ENCODE measurements at places on chromosomes 4 and X. TPM values are rescaled to one million over a fixed set of nuclear protein-coding genes. Genes with fewer than 3 reads are reported as not detected.

- no peaks in the 10 kb centered on the region for H3K27me3 ChIP-seq
- DNase-seq: no peak
- no peaks in the 10 kb centered on the region for H3K36me3 ChIP-seq
- H3K27ac ChIP-seq: no peak overlapping the region
These were observed 18.1 kb downstream of the CD40LG start for GRCh38 chrX:136666088-136666487.

DNA sequence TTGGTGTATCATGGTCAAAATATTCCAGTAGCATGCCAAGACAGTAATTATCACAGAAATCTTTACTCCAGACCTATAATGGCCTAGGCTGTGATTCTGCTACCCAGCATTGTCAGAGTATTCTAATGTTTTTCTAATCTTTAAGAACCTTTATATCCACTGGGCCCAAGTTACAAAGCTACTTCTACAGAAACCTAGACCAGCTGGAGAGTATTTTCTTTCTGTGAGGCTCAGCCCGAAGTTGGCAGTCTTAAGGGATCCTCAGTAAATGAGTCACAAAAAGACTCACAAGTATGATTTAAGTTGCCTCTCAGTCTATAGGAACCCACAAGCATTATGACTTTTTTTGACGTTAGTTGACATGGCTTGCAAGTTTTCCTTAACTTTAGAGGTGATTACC, 638.5 kb upstream of the FAM241A start:
- no peak overlapping the region for H3K4me3 ChIP-seq
- DNase-seq: no peak
- no peaks in the 10 kb centered on the region for H3K36me3 ChIP-seq
- no peaks in the 10 kb centered on the region for H3K4me1 ChIP-seq

DNA sequence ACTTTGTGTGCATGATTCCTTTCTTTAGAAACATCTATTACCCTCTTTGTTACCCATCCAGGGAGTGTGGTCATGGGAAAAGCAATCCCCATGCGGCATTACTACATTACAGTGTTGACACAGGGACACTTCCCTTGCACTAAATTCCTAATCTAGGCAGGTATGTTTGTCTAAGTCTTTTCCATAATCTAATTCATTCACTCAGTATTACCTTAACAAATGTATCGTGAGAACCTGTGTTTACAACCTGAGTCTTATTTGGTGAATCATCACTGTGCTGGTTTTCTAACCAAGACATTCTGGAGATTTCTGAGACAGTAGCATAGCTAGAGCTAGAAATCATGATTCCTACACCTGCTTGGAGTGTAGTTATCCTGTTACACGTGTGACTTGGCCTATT, 326.8 kb downstream of the BMPR1B start:
- H3K4me3 ChIP-seq: no peak overlapping the region
- DNase-seq: no peak
- H3K27ac ChIP-seq: no peak overlapping the region
- no peaks in the 10 kb centered on the region for H3K4me1 ChIP-seq
- no peaks in the 10 kb centered on the region for H3K27me3 ChIP-seq

DNA sequence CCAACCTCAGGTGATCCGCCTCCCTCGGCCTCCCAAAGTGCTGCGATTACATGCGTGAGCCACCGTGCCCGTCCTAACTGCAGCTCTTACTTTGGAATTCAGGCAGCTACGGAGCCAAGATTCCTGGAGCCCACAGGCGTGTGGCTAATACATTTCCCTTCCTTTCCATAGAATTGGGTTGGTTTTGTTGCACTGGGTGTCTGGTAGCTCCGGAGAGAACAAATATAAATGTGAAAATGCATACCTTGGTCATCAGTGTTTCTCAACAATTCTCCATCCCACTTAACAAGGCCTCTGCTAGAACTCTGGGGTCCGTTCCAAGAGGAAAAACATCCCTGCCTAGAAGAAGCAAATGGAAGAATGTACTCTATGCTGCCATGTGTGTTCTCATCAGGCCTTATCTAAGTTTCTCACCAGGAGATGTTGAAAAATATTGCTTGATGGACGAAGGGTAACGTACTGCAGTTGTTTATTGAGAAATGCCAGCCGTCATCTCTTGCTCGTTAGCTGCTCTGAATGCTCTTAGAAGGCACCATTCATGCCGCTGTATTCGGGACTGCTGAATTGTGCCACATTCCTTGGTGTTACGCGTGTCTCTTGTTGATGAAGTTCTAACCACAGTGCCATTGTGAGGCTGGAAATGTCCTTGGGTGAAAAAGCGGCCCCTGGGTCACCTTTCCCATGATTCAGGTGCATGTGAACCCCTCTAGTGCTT, 50.5 kb upstream of the CD99 start:
- H3K4me1 ChIP-seq: no peaks in the 10 kb centered on the region
- H3K27ac ChIP-seq: no peak overlapping the region
- no peaks in the 10 kb centered on the region for H3K27me3 ChIP-seq
- H3K4me3 ChIP-seq: no peak overlapping the region
- no peak for DNase-seq
- no peaks in the 10 kb centered on the region for H3K36me3 ChIP-seq

DNA sequence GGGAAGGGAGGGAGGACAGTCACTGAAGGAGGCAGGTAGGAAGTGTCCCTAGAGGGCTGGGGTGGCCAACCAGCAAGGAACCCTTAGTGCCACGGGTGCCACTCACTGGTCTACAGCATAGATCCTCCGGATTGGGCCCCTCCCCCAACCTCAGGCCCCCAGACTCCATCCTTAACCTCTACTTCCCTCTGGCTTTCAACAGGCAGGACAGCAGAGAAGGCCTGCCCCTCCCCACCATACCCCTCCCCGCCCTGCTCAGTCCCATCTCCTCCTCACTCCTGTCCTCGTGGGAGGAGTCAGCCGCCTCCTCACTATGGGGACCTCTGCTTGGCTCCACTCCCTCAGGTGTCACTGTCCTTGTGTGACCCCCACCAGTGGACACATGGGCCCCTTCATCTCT, 77.7 kb upstream of the PSAPL1 start:
- H3K36me3 ChIP-seq: no peaks in the 10 kb centered on the region
- H3K4me1 ChIP-seq: peaks cover 19% of the 10 kb centered on the region
- no peak overlapping the region for H3K4me3 ChIP-seq
- no peak overlapping the region for H3K27ac ChIP-seq
- no peaks in the 10 kb centered on the region for H3K27me3 ChIP-seq
- no peak for DNase-seq

GRCh38 chrX:22803353-22803752, 196.4 kb upstream of the DDX53 start:
- H3K36me3 ChIP-seq: no peaks in the 10 kb centered on the region
- H3K4me3 ChIP-seq: no peak overlapping the region
- no peak overlapping the region for H3K27ac ChIP-seq
- DNase-seq: no peak
- no peaks in the 10 kb centered on the region for H3K27me3 ChIP-seq
- H3K4me1 ChIP-seq: no peaks in the 10 kb centered on the region

DNA sequence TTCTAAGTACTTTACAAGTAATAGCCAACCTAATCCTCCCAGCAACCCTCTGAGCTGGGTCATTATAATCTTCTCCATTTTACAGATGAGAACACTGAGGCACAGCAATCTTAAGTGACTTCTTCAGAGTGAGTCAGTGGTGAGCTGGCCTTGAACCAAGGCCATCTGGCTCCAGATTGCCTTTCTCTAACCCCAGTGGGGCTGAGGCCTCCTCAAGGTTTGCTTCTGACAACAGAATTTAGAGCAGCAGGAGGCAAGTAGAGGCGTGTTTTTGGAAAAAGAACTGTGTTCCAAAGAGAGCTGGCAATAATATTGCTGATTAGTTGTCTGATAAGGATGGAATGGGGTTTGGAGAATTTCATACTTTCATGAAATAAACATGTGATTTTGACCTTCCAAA, 41.2 kb downstream of the PIR start:
- no peak for DNase-seq
- H3K4me3 ChIP-seq: no peak overlapping the region
- H3K4me1 ChIP-seq: peaks cover 40% of the 10 kb centered on the region
- H3K27me3 ChIP-seq: no peaks in the 10 kb centered on the region

DNA sequence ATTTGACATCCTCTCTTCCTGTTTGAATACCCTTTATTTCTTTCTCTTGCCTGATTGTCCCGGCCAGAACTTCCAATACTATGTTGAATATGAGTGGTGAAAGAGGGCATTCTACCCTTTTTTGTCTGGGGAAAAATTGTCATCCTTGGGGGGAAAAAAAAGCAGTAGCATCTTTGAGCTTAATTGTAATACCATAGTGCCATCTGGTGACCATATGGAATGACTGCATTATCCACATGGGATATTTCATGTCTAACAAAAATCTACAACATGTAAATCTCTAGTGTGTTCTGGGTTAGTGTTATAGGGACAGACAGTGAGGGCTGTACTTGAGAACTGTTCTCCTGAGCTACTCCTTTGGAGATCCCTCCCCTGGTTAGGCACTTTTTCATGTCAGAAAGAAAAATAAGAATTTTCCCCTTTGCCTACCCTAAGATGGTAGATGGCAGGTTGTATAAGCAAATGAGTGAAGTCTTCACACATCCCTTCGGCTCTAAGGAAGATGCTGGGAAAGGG, 26.0 kb downstream of the CAPN6 start:
- H3K4me3 ChIP-seq: no peak overlapping the region
- peak; percentile 60 for DNase-seq
- H3K36me3 ChIP-seq: peaks cover 4% of the 10 kb centered on the region
- H3K27me3 ChIP-seq: no peaks in the 10 kb centered on the region
- no peak overlapping the region for H3K27ac ChIP-seq
- H3K4me1 ChIP-seq: no peaks in the 10 kb centered on the region

DNA sequence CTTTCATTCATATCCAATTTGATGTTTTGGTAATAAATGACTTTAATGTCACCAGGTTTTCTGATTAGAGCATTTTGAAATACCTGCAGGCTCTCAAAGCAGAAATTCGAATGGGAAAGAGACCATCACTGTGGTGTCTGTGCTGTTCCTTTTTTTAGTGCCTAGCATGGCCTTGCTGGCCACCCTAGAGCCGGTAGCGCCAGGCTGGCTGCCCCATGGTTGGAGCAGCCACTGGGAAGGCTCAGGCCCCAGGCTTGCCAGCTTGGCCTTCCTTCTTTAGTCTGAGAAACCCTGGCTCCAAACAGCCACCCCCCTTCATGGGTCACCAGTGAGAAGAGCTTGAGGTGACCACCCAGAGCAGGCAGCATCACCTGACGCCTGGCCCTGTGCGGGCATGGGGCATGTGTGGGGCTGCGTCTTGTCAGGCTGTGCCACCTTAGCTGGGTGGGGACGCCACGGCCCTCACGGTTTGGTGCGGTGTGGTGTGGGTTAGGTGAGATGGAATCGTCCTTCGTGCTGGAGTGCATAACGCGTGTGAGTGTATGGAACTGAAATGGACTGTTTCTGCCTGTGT, 30.0 kb downstream of the TRMT44 start:
- no peak overlapping the region for H3K27ac ChIP-seq
- H3K36me3 ChIP-seq: no peaks in the 10 kb centered on the region
- no peak for DNase-seq

- no peaks in the 10 kb centered on the region for H3K27me3 ChIP-seq
- no peak overlapping the region for H3K27ac ChIP-seq
- no peaks in the 10 kb centered on the region for H3K36me3 ChIP-seq
- no peak overlapping the region for H3K4me3 ChIP-seq
- DNase-seq: peak; percentile 43
These were observed 26.4 kb downstream of the DHRSX start for GRCh38 chrX:2474280-2474962.

- no peaks in the 10 kb centered on the region for H3K36me3 ChIP-seq
- no peaks in the 10 kb centered on the region for H3K4me1 ChIP-seq
- H3K27ac ChIP-seq: no peak overlapping the region
- H3K4me3 ChIP-seq: no peak overlapping the region
These were observed 519.9 kb downstream of the INPP4B start for GRCh38 chr4:142326181-142326580.

DNA sequence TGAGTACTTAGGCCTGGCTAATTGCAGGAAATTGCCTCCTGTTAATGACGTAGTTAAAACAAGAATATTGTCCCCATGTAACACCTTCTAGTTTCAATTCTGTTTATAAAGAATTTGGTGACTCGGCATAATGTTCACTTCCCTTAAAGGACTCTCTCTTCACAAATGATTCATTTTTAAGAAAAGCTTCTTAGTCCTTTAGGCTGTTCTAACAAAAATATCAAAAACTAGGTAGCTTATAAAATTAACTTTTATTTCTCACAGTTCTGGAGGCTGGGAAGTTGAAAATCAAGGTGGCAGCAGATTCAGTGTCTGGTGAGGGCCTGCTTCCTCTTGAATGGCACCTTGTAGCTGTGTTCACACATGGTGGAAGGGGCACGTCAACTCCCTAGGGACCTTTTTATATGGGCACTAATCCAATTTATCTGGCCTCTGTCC, 23.8 kb downstream of the COL25A1 start:
- peaks cover 12% of the 10 kb centered on the region for H3K4me1 ChIP-seq
- H3K27ac ChIP-seq: no peak overlapping the region
- H3K36me3 ChIP-seq: no peaks in the 10 kb centered on the region
- no peak for DNase-seq
- no peaks in the 10 kb centered on the region for H3K27me3 ChIP-seq

GRCh38 chrX:14386981-14387380, 142.4 kb upstream of the GLRA2 start:
- H3K36me3 ChIP-seq: no peaks in the 10 kb centered on the region
- H3K4me3 ChIP-seq: no peak overlapping the region
- no peak overlapping the region for H3K27ac ChIP-seq
- no peaks in the 10 kb centered on the region for H3K4me1 ChIP-seq

DNA sequence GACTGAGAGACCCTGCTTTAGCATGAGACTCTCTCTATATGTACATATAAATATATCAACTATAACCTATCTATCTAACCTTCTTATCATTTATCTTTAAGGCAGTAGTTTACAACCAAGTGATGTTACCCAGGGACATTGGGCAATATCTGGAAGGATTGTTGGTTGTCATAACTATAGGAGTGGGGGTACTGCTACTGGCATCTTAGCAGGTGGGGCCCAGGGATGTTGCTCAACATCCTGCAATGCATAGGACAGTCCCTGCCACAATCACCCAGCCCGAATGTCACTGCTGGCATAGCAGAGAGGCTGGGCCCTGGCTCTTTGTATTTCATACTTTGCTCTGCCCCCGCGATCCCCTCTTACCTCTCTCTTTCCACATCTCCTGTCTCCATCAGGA, 397.7 kb downstream of the IL15 start:
- H3K4me3 ChIP-seq: no peak overlapping the region
- H3K27me3 ChIP-seq: no peaks in the 10 kb centered on the region
- no peak overlapping the region for H3K27ac ChIP-seq
- H3K36me3 ChIP-seq: no peaks in the 10 kb centered on the region

GRCh38 chr4:127501103-127501502, 131.7 kb upstream of the INTU start:
- H3K36me3 ChIP-seq: no peaks in the 10 kb centered on the region
- no peak overlapping the region for H3K27ac ChIP-seq
- DNase-seq: no peak
- no peak overlapping the region for H3K4me3 ChIP-seq

DNA sequence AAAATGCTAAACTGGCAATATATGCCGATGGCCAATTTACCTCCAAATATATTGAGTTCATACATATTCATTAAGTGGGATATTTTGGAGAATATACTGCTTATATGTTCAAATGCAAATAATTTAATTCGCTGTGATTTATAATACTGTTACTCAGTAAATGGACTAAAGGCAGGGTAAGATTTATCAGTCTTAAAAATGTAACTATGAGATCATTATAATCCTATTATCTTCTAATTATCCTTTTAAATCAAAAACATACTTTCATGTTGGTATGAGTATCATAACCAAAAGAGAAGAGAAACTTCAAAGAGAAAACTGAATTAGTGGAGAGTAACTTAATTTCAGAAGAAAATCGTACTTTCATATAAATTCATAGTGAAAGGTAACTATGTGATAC, 44.6 kb downstream of the FAT4 start:
- no peaks in the 10 kb centered on the region for H3K36me3 ChIP-seq
- no peak for DNase-seq
- peak overlapping the region; percentile 93 for H3K27ac ChIP-seq
- peak overlapping the region; percentile 17 for H3K4me3 ChIP-seq

Gene THAP9
- 41.3 TPM for total RNA-seq

Gene SLITRK4
- 7.7 TPM for total RNA-seq

Gene AFF2
- 13.5 TPM for total RNA-seq

Gene FAM9A
- not detected for total RNA-seq

Gene NAA11
- total RNA-seq: not detected

Gene ADGRL3
- total RNA-seq: 70.0 TPM

Gene PPP2R2C
- 2.5 TPM for total RNA-seq

Data from neural progenitor cell (in vitro differentiated cells).